A549 treated with AZD2906 at 1 μM for 4 hours (cell line): ENCODE measurements at places on chromosomes 3 and 15. TPM values are rescaled to one million over a fixed set of nuclear protein-coding genes. Genes with fewer than 3 reads are reported as not detected.

Gene ITIH4
- 0.59 to 0.84 TPM (median 0.62 TPM) in 5 replicates for total RNA-seq

Gene SLCO2A1
- 0.15 to 0.41 TPM (median 0.22 TPM) in 5 replicates for total RNA-seq

Gene BMF
- 1.4 to 2.4 TPM (median 1.8 TPM) in 5 replicates for total RNA-seq

Gene CACNA2D3
- total RNA-seq = 0.09 to 0.32 TPM (median 0.16 TPM) in 5 replicates

Gene GP9
- total RNA-seq = 0.14 TPM in 1 of 5 replicates, not detected in the others

Gene MYNN
- 8.3 to 12.3 TPM (median 9.5 TPM) in 5 replicates for total RNA-seq

Gene SLC15A2
- 0.12 to 0.17 TPM (median 0.13 TPM) in 5 replicates for total RNA-seq
